Right hindlimb (tissue), 1 donor: ENCODE measurements at places on chromosomes 6 and 20.

DNA sequence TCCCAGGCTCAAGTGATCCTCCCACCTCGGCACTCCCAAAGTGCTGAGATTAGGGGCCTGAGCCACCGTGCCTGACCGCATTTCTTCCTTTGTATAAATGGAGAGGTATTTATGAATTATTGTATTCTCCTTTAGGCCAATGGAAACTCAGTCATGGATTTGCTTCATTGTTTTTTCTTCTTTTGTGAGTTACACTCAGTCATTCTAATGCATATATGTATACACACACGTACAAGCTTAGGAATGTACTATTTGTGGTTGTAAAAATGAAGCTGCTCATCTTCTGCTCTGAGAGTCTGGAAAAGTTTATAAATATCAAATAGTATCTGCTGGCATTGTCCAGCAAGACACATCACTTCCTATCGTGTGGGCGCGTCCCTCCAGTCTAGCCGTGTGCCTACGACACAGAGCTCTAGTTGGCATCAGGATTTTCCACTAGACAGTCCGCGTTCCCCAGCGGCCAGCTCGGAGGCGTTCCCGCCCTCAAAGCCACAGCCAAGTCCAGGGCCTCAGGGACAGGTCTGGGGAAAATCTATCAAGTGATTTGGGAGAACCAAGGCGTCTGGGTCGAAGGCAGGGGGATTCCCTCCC is 215.2 kb downstream of the NFATC2 start:
- DNase-seq, result peak; percentile 68

GRCh38 chr6:76697585-76697984 is 625.1 kb upstream of the IMPG1 start:
- no peak for DNase-seq

DNA sequence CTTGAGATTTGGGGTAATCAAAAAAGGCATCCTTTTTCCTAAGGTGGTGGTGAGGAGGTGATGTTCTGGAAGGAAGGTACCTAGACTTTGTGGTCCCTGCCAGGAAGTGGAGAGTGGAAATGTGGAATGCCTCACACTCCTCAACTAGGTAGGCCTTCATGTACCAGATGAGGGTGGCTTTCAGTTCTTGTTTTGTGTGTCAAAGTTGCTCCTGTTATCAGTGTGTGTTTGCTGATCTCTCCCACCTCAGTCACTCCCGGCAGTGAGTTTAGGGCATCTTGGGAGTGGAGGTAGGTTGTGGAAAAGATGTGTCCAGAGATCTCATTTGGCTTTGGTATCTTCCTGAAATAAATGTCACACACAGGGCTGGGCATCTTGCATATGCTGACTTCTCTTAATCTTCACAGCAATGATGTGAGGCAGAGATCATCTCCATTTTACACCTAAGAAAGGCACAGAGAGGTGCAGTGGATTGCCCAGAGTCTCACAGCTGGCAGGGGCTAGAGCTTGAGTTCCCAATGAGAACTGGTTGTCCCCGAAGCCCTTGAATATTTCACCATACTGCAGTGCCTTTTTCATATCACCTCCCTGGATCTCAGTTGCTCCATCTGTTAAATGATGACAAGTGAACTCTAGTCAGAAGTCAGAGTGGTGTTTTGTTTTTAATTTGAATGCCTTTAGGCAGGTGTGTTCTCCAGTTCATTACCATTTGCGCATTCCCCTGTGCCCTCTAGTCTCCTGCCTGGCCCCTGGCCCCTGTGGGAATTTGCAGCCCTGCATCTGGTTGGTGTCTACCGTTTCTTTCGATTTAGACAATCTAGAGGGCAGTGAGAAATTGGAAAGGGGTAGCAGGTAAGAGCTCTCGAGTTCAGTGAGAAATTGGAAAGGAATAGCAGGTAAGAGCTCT is 2.9 kb downstream of the PKIG start:
- DNase-seq, result no peak

GRCh38 chr20:34458631-34459030 is 57.6 kb upstream of the DYNLRB1 start:
- no peak for DNase-seq

- peak; percentile 28 for DNase-seq
These were observed 332 bp downstream of the GRIK2 start for GRCh38 chr6:101393829-101394251.
